ENCODE measurements at places on chromosomes 5 and 9.
A peak's percentile ranks its signal among the peaks of the same experiment; 100 is the strongest.

- no peak for DNase-seq
Measured at GRCh38 chr9:77582961-77583576, 65.1 kb downstream of the GNA14 start.

- no peak for DNase-seq
Measured at GRCh38 chr5:4547547-4547946, 592.6 kb upstream of the ADAMTS16 start.

DNA sequence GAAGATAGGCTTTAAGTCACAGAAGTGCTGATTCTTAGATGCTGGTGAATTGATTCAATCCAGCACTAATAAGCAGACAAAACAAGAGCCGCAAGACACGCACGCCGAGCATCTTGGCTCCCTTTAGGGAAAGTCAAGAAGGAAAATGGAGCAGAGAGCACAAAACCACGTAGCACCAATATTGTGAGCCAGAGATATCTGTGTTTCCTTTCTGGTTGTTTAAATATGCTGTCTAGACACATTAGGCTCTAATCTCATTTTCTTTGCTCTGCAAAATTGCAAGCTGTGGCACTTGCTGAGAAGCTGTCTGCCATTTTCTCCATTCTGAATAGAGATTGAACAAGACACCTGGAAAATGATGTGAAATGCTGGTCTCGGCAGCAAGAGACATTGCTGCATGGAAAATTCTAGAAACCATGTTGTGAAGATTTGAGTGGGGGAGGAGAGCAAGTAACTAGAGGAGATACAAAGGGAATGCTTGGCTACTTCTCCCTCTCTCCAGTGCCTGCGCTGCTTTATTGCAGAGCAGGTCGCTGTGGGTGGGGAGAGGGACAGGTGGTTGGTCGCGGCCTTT is 336.3 kb downstream of the MED10 start:
- DNase-seq = no peak

DNA sequence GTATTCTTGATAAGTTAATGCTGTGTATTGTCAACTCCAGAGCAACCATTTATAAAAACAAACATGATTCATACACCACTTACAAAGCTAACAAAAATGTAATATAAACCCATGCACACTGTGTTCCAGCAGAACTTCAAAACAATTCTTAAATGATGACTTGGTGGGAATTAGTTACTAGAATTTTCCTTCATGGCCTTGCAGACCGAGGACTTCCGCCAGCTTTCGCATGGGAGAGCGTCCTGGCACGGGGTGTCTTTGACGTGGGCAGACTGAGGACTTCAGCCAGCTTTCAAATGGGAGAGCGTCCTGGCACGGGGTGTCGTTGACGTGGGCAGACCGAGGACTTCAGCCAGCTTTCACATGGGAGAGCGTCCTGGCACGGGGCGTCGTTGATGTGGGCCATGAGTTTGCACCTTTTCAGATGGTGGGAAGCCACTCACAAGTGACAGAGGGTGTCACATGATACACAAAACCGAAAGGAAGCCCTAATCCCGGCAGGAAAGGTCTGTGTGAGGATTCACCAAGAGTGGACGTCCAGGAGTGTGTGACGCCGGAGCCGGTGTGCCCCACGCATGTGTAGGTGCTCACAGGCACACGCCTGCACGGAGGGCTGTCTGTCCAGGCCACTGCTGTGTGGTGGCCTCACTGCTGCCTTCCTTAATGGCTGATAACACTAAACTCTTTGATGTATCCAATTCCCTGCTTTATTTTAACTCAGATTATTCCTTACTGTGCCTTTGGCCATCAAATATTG is 211.3 kb upstream of the IRX4 start:
- DNase-seq = peak; percentile 34

- DNase-seq = peak; percentile 18
Measured at GRCh38 chr5:891117-891836, 1.3 kb downstream of the BRD9 start.

- DNase-seq = no peak
Measured at GRCh38 chr5:106135473-106135872, 1535.3 kb downstream of the EFNA5 start.

DNA sequence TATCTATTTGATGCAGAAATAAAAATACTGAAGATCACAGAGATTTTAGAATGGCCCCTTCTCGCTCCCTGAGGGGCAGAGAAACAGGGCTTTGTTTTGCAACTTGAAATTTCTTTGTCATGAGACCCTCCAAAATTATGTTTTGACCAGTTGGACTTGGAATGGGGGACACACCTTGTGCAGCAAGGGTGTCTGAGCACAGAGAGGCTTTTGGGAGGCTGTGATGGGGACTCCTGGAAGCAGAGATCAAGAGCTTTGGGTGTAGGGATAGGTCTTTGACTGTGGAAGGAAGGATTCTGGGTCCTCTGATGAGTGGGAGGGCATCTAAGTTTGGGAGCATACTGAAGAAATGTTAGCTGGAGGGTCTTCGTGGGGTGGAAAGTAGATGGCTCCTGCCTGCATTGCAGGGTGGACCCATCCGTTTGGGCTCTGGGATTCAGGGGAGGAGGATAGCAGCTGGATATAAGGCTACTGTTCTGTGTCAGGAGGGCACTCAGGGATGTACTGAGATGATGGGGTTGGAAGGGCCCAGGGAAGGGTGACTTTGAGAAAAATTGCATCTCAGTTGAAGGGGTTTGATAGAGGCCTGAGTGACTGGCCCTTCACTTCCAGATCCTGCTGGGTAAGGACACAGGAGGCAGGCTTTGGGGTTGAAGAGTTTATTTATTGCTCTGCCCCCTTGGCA is 1.8 kb upstream of the MYORG start:
- no peak for DNase-seq

DNA sequence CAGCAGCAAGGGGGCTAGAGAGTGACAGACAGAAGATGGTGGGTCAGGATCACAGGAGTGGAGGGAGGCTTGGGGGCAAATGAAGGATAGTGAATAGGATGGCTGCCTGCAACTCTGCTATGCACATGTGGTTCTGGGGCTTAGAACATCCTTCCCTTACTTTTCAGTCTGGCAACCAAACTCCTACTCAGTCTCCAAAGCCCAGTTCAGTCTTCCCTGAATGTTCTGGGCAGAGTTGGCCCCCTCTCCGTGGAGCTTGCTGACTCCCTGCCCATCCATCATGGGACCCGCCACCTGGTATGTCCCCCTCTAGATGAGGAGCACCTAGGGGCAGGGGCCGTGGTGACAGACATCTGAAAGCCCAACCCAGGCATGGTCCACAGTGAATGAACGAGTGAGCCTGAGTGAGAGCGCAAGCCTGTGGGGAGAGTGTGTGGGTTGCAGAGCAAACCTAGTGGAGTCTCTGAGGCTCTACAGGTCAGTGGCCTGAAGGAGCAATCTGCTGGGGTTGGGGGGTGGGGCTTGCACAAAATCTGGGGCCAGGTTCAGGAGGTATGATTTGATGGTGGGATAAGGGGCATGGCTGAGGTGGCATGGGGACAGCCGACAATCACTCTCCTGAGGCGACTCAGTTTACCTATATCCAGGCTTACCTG is 180.6 kb downstream of the FGF18 start:
- no peak for DNase-seq

GRCh38 chr9:108787690-108788048 is 68.1 kb downstream of the ACTL7B start:
- no peak for DNase-seq

DNA sequence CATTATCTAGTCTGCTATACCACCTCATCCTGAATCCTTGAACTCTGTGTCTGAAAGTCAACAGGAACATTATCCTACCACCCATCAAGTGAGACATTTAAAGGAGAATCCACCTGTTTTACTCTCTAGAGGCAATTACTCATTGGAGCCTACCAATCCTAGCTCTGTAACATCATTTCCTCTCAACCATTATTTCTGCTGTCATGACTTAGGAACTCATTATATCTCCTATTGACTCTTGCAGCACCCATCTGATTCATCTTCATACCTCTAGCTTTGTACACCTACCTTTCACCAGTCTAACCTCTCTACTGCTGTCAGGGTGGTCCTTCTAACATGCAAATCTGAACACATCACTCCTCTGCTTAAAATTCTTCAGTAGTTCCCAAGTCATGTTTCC is 481.5 kb downstream of the NFIB start:
- no peak for DNase-seq

Data from iris pigment epithelial cell (primary cell).